ENCODE measurements at places on chromosomes 1 and 21.

DNA sequence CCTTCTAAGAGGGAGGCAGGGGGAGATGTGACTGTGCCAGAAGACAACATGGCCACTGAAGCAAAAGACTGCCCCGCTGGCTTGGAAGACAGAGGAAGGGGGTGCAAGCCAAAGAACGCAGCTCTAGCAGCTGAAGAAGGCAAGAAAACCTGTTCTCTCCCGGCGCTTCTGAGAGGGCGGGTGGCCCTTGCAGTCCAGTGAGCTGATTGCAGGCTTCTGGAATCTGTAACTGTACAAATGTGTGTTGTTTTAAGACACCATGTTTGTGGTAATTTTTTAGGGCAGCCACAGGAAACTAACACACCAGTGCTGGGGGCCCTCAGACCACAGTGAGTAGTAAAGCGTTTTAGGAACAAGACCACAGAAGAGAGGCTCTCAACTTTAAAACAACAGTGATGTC is 47.0 kb downstream of the CD46 start:
- DNase-seq: no peak

DNA sequence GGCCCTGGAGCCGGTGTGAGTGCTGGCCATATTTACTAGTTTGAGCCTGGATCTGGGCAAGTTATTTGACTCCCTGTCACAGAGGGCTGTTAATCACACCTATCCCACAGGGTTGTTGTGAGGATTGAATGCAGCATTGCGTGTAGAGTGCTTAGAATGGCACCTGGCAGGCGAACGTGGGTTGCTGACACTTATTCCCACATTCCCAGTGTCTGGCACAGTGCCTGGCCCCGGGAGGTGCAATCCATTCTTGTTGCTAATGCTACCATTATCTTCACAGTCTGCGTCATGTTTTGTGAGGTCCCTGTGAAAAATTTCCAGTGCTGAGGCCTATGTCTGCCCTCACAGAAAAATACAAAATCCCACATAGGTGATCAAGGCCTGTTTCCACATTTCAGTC is 66.1 kb downstream of the CD2 start:
- DNase-seq: peak; percentile 91

DNA sequence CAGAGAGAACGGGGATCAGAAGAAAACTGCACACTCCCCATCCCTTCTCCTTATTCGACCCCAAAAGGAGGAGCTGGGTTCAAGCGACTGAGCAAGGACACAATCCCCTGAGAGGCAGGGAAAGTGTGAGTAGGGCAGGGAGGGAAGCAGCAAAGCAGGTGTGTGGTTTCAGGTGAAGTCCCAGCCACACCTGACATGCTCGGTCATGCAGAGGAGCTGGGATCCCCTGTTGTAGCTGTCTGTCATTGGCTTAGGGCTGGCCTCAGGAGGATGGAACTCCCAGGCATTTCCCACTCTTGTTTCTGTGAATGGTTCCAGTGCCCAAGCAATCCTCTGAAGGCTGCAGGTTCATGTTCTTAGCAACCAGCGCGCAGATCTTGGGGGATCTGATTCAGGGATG is 150.7 kb downstream of the DSCAM start:
- DNase-seq: no peak

DNA sequence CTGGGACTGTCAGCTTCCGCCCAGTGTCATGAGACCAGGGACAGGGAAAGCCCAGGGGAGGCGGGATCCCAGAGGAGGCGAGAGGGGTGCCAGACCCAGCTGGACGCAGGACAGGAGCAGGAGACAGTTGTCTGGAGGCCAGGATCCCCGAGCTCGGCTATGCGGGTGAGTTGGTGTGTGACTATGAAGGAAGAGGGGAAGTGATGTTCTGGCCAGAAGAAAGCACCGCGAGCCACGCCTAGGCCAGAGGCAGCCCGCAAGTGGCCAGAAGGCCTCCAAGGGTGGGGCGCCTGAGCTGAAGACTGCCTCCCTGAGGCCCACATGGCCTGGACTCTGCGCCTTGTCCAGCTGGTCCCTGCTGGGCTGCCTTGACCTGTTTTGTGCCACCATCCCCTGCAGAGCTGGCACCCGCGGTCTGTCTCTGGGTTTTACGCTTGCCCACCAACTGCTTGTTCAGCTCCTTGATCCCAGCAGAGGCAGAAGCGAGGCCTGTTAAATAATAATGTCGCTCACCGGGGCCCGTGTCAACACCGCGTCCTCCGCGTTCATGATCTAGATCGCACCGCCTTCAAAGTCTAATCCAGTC is 85.2 kb upstream of the ACTL8 start:
- no peak for DNase-seq

GRCh38 chr1:29096231-29096886 is 27.3 kb downstream of the TMEM200B start:
- peak; percentile 11 for DNase-seq

GRCh38 chr1:12677565-12677964 is 33.7 kb downstream of the AADACL4 start:
- no peak for DNase-seq

- DNase-seq: no peak
Observed at GRCh38 chr1:99935534-99935933, 34.3 kb upstream of the SLC35A3 start.

DNA sequence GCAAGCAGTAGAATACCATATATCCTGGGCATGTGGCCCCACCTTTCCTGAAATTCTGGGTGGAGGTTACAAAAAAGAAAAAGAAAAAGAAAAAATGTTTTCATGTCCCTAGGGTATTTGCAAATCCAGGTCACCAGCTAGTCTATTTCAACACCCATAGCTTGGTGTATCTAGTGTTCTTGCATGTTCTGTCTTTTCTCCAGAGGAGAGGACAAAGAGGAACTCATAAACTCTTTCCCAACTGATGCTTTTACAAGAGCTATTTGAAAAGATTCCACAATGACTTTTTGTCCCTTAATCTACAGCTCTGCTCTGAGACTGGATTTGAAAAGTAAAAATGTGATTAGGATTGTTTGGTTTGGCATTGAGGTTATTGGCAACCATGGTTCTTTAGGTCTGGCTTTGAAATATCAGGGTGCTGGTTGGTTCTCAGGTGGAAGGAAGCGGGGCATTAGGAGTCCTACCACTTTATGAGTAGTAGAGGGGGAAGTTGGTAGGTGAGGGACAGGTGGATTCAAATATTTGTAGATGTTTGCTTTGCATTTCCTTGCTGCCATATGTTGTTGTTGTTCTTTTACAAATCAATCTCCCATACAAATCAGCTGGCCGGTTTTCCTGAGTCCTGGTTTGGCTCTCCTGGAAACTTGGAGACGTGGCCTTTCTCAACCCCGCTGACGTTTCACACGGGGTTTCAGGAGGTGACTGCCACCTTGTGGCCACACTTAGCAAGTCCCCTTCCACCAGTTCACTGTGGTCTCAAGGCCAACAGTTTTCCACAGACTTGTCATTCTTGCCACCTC is 126.7 kb upstream of the KIAA0040 start:
- DNase-seq: peak; percentile 51

GRCh38 chr1:217614200-217614712 is 16.6 kb downstream of the GPATCH2 start:
- no peak for DNase-seq

DNA sequence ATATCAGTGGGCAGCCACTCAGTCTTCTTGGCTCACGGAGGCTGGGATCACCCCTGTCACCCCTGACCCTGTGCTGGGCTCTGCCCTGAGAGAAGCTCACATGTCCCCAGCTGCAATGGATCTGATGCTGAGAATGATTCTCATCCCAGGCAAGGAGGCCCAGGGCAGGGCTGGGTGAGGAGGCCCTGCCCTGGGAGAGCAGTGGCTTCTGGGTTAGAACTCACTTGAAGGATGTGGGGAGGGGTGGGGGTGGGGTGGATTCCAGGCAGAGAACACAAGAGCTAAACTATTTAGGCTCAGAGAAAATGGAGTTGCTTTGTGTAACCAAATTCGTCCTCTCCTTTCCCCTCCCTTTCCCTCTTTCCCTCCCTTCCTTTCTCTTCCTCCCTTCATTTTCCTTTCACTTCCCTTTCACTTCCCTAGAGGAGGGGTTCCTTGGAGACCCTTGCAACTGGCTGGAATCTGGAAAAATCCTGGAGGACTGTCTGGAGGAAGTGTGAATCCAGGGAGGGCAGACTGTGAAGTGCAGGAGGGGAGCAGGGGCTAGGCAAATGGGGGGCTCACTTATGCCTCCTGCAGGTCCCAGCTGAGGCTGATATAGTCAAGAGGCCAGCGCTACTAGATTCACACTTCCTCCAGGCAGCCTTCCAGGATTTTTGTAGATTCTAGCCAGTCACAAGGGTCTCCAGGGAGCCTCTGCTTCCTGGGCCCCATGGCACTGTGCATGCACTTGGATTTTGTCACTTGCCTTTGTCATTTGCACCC is 47.0 kb downstream of the IGSF21 start:
- DNase-seq: no peak

DNA sequence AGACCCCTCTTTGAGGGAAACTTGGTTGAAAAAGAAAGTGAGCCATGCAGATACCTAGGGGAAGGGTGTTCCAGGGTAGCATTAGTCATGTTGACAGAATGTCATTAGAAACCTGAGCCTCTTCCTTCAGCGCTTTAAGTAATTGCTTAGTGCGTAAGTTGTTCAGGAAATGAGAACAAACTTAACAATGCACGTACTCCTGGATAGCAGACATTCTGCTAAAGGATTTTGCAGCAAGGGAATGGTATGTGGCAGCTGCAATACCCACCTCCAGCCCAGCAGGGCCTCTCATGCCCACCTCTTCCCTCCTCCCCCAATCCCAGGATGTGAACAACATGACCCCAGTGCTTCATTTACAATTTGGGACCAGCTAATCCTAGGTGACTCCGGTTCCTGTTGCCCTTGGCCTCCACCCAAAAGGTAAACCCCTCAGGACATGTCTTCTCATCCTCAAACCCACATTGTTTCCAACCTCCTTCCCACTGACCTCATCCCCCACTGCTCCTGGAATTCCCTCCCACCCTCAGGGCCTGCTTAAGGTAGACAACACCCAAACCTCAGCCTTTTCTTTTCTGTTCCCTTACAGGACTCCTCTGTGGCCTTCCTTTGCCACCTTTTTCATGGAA is 98.0 kb upstream of the BCAR3 start:
- peak; percentile 48 for DNase-seq

- no peak for DNase-seq
Observed at GRCh38 chr1:53316766-53317581, 10.9 kb downstream of the LRP8 start.

DNA sequence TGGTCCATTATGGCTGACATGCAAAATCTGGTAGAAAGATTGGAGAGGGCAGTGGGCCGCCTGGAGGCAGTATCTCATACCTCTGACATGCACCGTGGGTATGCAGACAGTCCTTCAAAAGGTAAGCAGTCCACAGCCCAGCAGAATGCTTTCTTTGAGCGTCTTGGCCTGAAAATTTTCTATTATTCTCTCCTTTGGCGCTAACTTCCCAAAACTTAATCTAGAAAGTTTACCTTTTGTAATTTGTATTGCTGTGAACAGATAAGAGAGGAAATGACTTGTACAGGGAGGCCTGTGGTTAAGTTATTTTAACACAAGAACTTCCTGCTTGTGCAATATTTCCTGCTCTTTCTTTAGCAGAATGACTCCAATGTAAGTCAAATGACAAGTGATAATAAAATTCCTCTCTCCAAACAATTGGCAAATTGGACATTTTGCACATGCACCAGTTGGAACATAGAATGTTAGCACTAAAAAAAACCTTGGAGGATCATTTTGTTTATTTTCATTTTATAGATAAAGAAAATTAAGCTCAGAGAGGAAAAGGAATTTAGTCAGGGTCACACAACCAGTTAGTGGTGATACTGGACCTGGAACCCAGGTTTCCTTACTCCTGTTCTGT is 18.9 kb downstream of the CAP1 start:
- no peak for DNase-seq

- no peak for DNase-seq
Observed at GRCh38 chr1:14862114-14862771, 263.8 kb downstream of the KAZN start.

GRCh38 chr1:20250340-20250989 is 40.2 kb upstream of the VWA5B1 start:
- no peak for DNase-seq

DNA sequence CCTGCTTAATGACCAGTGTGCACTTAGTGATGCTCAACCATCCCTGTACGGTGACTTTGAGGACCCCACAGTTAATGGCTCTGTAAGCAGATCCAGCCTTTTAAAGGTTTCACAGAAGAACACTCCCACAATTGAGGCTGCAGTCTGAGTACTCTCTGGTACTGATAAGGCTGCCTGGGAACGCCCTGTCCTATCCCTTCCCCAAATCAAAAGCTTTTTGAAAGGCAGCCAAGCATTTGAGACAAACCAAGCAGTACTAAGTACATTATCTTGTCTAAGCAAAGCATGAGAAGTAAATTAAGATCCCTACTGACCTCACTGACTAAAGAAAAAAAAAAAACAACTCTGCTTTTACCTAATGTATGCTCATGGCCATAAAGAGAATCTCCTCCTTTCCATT is 60.7 kb downstream of the SH3GLB1 start:
- no peak for DNase-seq

DNA sequence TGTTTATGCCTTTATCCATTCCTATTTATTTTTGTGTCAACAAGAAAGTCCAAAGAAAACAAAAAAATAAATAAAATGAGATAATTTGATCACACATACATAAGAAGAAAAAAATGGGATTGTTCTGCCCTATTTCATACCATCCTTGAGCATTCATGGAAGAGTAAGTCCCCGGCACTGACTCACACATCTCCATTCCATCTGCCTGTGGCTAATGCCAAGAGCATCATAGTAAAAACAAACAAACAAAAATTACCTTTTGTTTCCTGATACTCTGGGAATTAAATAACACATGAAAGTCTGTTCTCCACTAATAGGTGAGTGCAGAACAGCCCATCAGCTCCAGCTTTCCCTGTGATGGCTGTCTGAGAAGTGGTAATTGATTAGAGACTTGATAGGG is 48.1 kb upstream of the BACE2 start:
- DNase-seq: no peak
